ENCODE measurements at places on chromosomes 7 and 10.

DNA sequence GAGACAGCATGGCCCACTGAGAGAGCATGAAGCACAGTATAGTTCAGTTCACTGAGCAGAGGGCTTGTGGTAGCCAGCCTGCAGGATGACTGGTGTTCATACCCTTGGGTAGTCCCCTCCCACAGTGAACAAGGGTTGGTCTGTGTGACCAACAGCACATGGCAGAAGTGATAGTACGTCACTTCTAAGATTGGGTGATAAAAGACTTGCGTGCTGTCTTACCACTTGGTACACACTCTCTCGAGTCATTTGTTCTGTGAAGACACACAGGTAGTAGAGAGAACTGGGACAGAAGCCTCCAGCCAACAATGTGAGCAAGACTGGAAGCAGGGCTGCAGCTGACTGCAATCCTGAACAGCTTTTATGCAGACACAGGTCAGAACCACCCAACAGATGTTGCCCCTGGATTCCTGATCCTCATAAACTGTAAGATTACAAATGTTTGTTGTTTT is 14.6 kb downstream of the EPC1 start:
- peak; percentile 90 for DNase-seq

- no peak for DNase-seq
These were observed 54.2 kb upstream of the FRMD4A start for GRCh38 chr10:14384915-14385314.

GRCh38 chr10:3136336-3136735 is 36.2 kb downstream of the PITRM1 start:
- DNase-seq = no peak

DNA sequence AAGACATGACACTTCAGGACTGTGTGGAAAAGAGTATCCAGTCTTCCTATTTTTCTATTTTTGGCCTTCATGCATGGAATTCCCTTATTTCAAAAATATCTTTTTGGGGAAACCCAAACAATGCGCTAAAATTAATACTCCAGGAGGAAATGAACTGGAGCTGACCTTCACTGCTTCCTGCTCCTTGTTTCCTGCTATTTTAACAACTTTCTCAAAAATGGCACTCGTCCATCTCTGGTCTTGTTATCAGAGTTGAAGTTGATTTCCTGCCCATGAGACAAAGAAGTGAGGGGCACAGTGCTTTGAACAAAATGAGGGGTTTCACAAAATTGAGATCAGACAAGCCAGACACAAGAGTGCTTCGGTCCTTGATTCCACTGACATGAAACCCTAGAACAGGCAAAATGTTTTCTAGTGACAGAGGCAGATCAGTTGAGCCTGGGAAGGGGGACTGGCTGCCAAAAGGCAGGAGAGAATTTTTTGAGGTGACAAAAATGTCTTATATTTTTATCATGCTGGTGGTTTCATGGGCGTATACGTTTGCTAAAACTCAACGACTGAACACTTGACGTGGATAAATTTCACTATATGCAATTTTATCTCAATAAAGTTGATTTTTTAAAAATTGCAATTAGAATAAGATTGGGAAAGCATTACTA is 193.2 kb downstream of the CREB5 start:
- no peak for DNase-seq

GRCh38 chr7:105721571-105722104 is 140.3 kb upstream of the EFCAB10 start:
- DNase-seq = no peak

DNA sequence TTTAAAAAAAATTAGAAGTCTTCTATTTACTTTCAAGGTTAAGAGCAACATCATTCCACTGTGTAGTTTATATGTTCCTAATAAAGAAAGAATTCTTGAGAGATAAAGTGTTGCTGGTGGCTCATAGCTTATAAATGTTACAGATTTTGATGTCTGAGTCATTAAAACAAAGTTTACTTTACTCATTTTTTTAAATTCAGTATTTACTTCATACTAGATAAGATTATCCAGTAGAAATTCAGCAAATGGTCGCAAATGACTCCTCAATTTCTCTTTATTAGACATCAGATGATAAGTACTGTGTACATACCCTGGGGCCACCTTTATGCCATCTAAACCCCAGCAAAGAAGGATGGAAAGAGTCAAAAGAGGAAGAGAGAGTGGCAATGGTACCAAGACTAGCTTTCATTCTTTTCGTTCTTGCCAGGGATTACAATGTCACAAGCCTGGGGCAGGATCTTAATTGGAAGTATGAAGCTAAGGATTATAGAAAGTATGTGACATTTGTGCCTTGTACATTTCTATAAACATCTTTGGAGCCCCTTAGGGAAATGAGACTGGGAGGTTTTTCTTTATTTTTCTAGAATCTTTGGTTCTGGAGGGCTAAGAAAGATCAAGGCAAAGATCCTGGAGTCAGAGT is 206.1 kb downstream of the CHRM2 start:
- DNase-seq = no peak

DNA sequence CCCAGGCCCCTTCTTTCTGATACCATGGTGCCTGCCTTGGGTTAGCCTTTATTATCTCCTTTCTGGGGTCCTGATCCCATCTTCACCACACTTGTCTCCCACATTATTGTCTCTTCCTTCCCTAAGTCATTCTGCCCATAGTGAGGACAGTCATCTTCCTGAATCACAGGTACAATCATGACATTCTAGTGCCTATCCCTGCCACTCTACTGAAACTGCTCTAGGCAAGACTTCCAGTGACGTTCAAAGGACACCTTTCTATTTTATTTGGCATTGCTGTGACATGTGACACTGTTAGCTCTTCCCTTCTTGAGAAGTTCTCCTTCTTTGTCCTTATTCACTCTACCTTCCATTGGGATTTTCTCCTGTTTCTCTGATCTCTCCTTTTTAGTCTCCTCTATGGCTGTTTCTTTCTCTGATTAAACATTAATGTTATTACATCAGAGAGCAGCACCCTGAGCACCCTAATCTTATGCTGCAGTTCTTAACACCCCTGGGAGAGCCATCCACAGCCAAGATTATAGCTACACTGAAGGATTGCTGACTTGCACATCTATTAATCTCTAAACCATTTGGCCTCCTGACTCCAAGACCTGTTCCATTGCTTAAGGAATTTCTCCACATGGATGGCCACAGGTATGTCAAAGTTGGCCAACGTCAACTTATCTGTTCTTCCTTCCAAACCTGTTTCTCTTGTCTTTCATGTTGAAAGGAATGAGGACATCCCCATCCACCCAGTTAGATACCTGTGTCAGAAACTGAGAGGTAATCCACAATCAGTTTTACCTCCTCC is 10.9 kb downstream of the MACC1 start:
- DNase-seq = no peak

DNA sequence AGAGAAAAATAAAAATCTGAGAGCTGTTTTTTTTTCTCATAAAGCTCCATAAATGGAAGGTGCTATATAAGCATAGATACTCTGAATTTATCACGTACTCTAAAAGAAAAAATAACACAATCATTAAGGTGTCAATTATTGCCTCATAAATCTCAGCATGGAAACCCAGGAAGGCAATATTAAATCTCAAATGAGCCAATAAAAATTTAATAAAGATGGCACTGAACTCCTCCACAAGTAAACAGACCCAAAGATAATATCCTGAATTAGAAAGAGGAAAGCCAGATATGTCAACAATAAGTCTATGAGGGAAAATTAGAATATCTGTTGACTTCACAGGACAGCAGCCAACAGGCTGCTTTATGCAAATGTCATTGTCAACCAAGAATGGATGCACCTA is 66.5 kb downstream of the CDK6 start:
- no peak for DNase-seq

DNA sequence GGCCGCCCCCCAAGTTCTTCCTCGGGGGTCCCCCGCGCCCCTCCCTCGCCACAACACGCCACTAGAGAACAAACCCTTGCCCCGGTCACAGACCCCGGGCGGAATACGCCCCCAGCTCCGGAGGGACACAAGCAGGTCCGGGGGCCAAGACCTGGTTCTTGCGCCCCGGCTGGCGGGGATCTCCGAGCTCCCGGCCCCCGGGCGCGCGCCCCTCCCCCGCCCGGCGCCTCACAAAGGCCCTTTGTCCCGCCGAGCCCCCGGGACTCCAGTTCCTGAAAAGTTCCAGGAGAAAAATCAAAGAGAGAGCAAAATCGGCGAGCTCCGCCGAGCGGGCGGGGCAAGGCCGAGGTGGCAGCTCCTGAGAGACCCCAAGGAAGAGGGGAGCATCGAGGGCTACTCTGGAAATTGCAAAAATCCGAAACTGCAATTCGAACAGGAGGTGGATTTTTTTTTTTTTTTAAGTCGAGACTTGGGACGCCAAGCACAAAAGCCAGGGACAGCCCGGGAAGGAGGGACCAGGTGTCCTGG is 4.0 kb downstream of the TNRC18 start:
- DNase-seq = no peak

- no peak for DNase-seq
These were observed 177.0 kb downstream of the CFTR start for GRCh38 chr7:117656806-117657205.

DNA sequence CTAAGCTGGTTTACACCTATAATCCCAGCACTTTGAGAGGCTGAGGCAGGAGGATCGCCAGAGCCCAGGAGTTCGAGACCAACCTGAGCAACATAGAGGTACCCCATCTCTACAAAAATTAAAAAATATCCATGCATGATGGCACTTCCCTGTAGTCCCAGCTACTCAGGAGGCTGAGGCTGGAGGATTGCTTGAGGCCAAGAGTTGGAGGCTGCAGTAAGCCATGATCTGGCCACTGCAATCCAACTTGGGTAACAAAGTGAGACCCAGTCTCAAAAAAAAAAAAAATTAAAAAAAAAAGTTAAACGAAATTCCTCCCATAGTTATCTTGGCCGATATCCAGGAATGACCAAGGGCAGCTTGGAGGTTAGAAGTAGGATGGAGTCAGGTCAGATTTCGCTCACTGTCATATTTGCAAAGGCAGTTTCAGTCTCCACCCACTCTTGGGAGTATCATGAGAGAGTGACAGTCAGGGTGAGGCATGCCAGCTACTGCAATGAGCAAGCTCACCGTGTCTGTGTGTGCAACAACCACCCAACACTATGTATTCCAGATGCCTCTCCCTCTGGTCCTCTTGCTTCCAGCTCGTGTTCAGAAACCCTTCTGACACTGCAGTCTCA is 6.0 kb upstream of the ZDHHC4 start:
- peak; percentile 42 for DNase-seq

DNA sequence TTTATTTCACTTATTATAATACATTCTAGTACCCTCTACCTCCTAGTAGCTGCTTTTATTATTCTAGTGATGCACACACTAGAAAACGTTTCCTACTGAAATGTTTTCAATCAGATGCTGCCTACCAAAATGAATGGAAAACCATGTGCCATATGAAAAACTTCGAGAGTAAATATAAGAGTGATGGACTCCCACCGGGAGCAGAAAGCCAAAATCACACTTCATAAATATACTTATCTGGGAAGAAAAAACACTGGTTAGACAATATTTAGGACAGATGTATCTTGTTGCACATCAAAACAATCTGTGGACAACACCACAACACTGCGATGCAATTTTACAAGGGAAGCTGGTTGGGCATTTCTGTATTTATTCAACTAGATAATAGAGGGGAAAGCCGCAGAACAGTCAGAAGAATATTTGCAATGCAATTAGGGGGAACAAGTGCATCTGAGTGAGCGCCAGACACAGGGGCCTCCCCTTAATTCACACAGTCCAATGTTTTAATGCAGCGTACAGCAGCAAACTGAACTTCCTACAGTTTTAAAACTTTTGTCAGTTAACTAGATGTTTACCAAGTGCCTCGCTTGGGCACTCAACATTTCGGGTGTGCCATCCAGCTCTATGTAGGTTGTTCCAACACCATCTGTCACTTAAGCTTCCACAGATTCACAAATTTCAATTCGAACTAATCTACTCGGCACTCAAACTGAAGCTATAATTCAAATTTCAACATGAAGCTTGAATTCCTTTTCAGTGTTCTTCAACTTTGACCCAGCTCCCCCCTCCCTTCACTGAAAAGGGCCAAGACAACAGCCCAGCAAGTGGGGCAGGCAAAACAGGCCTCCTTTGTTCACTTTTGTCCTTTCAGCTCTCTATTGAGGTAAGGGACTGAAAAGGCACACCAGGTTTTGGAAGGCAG is 7.4 kb downstream of the NRCAM start:
- DNase-seq = no peak

DNA sequence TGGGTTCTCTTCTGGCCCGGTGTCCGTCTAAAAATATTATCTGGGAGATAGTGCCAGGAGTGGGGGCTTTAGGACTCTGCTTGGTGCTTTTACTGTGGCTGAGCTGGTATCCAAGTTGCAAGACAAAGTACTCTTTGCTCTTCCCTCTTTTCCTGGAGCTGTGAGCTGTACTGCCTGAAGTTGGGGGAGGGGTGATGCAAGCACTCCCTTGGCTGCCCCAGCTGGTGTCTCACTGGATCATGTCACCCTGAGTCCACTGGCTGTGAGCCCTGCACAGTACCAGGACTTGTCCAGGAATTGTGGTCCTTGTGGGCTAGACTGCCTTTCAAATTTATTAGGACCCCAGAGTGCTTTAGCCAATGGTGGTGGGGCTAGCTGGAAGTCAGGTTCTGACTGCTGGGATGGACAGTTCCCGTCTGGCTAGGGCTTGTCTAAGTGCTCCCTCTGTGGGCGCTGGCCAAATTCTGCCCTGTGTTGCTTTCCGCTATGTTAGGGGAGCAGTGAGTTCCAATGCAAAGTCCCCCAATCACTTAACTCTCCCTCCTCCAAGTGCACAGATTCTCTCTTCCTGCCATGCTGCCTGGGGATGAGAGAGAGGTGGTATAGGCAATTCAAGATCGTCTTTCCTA is 13.1 kb downstream of the CC2D2B start:
- DNase-seq = no peak

DNA sequence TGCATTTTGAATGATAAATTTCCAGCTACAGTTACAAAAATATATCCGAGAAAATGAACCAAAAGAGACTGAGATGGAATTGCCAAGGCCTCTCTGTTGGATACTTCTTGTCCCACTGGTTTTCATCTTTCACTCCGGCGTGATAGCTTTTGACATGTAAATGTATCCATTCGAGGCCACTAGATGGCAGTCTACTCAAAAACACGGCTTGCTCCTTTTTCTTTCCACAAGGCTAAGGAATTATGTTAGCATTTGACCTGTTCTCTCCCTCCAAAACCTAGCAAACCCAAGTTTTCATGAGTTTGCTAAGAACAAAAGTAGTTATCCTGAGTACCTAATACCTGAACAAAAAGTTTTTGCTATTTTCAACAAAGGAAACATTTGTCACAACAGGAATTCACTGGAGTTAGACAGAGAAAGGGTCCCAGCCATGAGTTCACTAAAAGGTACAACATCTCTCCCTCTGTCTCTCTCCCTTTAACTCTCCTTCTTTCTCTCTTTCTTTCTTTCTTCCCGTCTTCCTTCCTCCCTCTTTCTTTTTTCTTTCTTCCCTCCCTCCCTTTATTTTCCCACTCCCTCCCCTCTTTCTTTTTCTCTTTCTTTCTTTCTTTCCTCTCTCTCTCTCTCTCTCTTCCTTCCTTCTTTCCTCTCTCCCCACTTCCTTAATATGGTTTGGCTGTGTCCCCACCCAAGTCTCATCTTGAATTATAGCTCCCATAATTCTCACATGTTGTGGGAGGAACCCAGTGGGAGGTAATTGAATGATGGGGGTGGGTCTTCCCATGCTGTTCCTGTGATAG is 207.9 kb upstream of the MYO3A start:
- no peak for DNase-seq
